ENCODE measurements at places on chromosomes 7 and 10.
A peak's percentile ranks its signal among the peaks of the same experiment; 100 is the strongest.

DNA sequence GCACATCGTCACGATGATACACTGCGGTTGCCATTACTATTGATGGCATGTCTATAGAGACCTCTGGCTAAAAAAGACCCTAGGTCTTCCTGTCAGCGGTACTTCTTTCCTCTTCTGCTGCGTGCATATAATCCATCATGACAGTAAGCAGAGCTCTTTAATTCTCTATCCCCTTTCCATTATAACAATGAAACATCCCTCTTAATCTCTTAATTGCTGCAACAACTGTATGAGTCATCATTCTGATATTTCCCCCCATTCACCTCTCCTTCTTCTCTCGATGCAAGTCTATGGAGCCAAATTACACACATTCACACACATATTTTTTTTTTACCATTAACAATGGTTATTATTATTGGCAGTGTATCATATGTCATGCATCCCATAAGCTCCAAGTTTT lies 45.2 kb upstream of the AKR1E2 start:
- peak; percentile 60 for DNase-seq

- DNase-seq, result no peak
Observed at GRCh38 chr10:114576716-114577115, 81.4 kb downstream of the ABLIM1 start.

- no peak for DNase-seq
Observed at GRCh38 chr7:107563081-107563774, 492 bp downstream of the COG5 start.

DNA sequence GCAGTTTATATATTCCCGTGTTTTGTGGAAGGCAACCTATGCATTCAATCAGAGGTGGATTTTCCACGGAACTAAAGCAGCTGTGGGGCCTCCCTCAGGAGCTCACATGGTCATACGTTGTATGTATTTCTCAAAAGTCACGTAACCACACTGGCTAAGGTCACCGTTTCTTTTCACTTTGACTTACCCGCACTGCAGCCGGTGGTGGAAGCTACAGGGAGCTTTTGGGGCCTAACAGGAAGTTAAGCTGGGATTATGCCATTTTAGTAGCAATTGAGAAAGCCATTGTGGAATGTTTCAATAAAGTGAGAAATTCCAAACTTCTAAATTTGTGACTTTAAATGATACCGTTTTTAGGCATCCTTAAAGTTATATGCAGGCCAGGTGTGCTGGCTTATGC lies 111.2 kb upstream of the KLF6 start:
- no peak for DNase-seq

DNA sequence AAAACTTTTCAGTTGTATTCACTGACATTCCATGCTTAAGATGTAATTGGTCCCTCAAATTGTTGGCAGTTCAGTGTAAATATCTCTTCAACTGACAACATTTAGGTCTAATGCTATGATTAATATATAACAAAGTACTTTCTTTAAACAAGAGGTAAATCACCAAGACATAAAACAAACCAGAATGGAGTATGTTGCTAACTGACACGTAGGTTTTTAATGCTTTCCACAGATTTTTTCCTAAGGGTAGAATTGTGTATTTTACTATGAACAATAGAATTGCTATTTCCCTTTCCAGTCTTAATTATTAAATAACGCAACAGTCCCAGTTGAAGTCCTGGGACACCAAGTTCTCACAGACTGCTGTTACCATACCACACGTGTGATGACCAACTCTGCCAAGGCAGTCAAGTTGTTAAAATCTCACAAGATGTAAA lies 4.1 kb downstream of the JCAD start:
- DNase-seq, result peak; percentile 24

DNA sequence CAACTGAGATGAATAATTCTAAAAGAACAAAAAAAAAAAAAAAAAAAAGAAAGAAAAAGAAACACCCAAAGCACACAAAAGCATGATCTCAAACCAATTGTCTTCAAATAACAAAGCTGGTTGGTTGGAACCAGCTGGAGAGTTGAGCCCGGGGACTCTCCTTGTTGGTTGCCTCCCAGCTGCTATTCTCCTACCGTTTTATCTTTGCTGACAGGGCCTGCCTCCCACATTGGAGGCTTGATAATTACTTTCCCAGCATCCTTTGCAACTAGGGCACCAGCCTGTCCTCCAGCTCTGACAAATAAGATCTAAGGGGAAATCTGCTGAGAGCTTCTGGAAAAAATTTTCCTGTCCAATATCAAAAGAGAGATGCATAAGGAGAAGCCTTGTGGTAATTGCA lies 6.8 kb downstream of the PON1 start:
- no peak for DNase-seq

GRCh38 chr7:1533547-1534329 lies 3.2 kb downstream of the MAFK start:
- DNase-seq, result no peak

All from fibroblast of skin of left biceps (primary cell).